Amniotic epithelial cell (primary cell): ENCODE measurements at places on chromosomes 4 and X.

GRCh38 chrX:1144293-1144692 lies 68.2 kb downstream of the CRLF2 start:
- no peak for DNase-seq

DNA sequence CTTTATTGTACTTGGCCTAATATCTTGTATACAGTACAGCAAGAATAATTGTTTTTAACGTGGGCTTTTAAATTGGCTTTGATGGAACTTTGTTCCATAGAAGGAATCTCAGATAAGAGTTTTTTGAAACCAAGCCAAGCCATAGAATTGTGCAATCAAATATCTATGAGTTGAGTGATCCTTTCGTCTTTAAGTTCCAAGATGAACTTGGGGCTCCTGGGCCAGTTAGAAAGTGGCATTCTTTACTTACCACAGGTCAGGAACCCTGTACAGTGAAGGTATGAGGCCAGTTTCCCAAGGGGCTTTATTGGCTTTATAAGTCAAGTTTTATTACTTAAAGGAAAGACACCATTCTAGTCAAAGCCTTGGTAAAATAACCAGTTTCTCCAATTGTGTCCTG lies 2104.2 kb downstream of the PCDH7 start:
- DNase-seq, result peak; percentile 94

DNA sequence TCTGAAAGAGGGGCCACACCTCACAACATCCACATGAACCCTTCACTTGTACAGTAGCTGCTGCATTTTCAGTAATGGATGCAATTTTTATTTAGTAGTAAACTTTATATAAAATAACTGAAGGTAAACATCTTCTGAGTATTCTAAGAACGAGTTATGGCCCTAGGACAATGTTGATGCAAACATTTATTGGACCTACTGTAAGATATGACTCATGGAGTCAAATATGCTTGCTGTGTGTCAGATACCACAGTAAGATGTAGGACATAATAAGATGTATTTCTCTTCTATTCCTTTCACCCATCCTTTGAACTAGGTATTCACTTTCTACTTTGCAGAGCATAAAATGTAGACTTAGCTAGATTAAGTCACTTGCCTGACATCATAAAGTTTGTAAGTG lies 87.6 kb downstream of the TEX13C start:
- DNase-seq, result no peak

- peak; percentile 71 for DNase-seq
Observed at GRCh38 chrX:2766906-2767305, 15.1 kb downstream of the XG start.

- no peak for DNase-seq
Observed at GRCh38 chr4:155248002-155248896, 39.8 kb downstream of the NPY2R start.
